Nasal cavity respiratory epithelium epithelial cell of viscerocranial mucosa (primary cell): ENCODE measurements at places on chromosomes 16 and 17. TPM values are rescaled to one million over a fixed set of nuclear protein-coding genes. Genes with fewer than 3 reads are reported as not detected.

ADORA2B gene
- total RNA-seq, result 36.6 and 38.2 TPM in 2 replicates

NOS2 gene
- total RNA-seq, result not detected in 2 replicates

QRICH2 gene
- 1.7 and 5.1 TPM in 2 replicates for total RNA-seq

WSB1 gene
- total RNA-seq, result 217 and 299 TPM in 2 replicates

CCL22 gene
- 0.36 TPM in 1 of 2 replicates, not detected in the other for total RNA-seq

ENPP7 gene
- total RNA-seq, result not detected in 2 replicates

SLC12A3 gene
- not detected in 2 replicates for total RNA-seq

METTL9 gene
- total RNA-seq, result 153 and 183 TPM in 2 replicates

B4GALNT2 gene
- total RNA-seq, result 7.9 and 11.5 TPM in 2 replicates

ANKRD40 gene
- total RNA-seq, result 29.7 and 30.0 TPM in 2 replicates

PSMC3IP gene
- 1.4 and 1.9 TPM in 2 replicates for total RNA-seq

ALOX12 gene
- total RNA-seq, result under 0.01 and 0.14 TPM in 2 replicates

CCDC40 gene
- total RNA-seq, result 0.68 and 2.3 TPM in 2 replicates

MYO1D gene
- total RNA-seq, result 50.9 and 69.1 TPM in 2 replicates

BIRC5 gene
- total RNA-seq, result 0.14 and 1.0 TPM in 2 replicates

VAC14 gene
- 35.2 and 53.2 TPM in 2 replicates for total RNA-seq

NOG gene
- total RNA-seq, result under 0.01 and 0.28 TPM in 2 replicates

TSNAXIP1 gene
- total RNA-seq, result 0.50 TPM in 1 of 2 replicates, not detected in the other

HELZ gene
- 37.3 and 93.4 TPM in 2 replicates for total RNA-seq

COG7 gene
- 6.5 and 16.9 TPM in 2 replicates for total RNA-seq

KRTAP3-2 gene
- total RNA-seq, result not detected in 2 replicates

CHP2 gene
- 0.34 and 0.93 TPM in 2 replicates for total RNA-seq

MILR1 gene
- total RNA-seq, result 0.14 and 0.68 TPM in 2 replicates

PRKAR1A gene
- 227 and 263 TPM in 2 replicates for total RNA-seq

SPIRE2 gene
- 0.68 and 2.9 TPM in 2 replicates for total RNA-seq

RND2 gene
- under 0.01 and 0.07 TPM in 2 replicates for total RNA-seq

MRC2 gene
- 6.8 and 92.1 TPM in 2 replicates for total RNA-seq

MARCHF10 gene
- total RNA-seq, result under 0.01 and 0.07 TPM in 2 replicates

MT1A gene
- total RNA-seq, result not detected in 2 replicates

SMIM5 gene
- 0.34 and 0.93 TPM in 2 replicates for total RNA-seq

OR1A1 gene
- under 0.01 TPM in 1 of 2 replicates, not detected in the other for total RNA-seq

SCO1 gene
- 28.4 and 41.2 TPM in 2 replicates for total RNA-seq

SLFN14 gene
- not detected in 2 replicates for total RNA-seq

SPNS3 gene
- under 0.01 TPM in 1 of 2 replicates, not detected in the other for total RNA-seq

WNT9B gene
- not detected in 2 replicates for total RNA-seq

PRSS21 gene
- 3.8 and 4.6 TPM in 2 replicates for total RNA-seq

SLC9A5 gene
- 0.34 and 0.43 TPM in 2 replicates for total RNA-seq

KRT9 gene
- 0.21 and 0.34 TPM in 2 replicates for total RNA-seq

TUBB3 gene
- total RNA-seq, result 13.7 and 43.2 TPM in 2 replicates

USP43 gene
- 11.3 and 11.6 TPM in 2 replicates for total RNA-seq

SLFN11 gene
- total RNA-seq, result 1.6 and 6.5 TPM in 2 replicates

CBLN1 gene
- total RNA-seq, result not detected in 2 replicates

C17orf113 gene
- total RNA-seq, result 0.64 and 0.68 TPM in 2 replicates

GUCY2D gene
- 0.28 TPM in 1 of 2 replicates, not detected in the other for total RNA-seq

SALL1 gene
- total RNA-seq, result under 0.01 TPM in 1 of 2 replicates, not detected in the other

KIF1C gene
- total RNA-seq, result 102 and 188 TPM in 2 replicates

TRIM72 gene
- total RNA-seq, result under 0.01 TPM in 1 of 2 replicates, not detected in the other

TAOK2 gene
- 20.5 and 43.8 TPM in 2 replicates for total RNA-seq

SOX8 gene
- total RNA-seq, result under 0.01 TPM in 1 of 2 replicates, not detected in the other

XYLT1 gene
- total RNA-seq, result 2.4 and 4.1 TPM in 2 replicates

JMJD6 gene
- 18.8 and 22.8 TPM in 2 replicates for total RNA-seq

CARHSP1 gene
- 80.7 and 112 TPM in 2 replicates for total RNA-seq

STH gene
- not detected in 2 replicates for total RNA-seq

KRTAP17-1 gene
- total RNA-seq, result not detected in 2 replicates
